ENCODE measurements at places on chromosomes 12 and 14.

GRCh38 chr14:105091054-105091516 is 25.9 kb upstream of the GPR132 start:
- no peak for DNase-seq

GRCh38 chr12:65490250-65490649 is 211.8 kb downstream of the MSRB3 start:
- DNase-seq: no peak

DNA sequence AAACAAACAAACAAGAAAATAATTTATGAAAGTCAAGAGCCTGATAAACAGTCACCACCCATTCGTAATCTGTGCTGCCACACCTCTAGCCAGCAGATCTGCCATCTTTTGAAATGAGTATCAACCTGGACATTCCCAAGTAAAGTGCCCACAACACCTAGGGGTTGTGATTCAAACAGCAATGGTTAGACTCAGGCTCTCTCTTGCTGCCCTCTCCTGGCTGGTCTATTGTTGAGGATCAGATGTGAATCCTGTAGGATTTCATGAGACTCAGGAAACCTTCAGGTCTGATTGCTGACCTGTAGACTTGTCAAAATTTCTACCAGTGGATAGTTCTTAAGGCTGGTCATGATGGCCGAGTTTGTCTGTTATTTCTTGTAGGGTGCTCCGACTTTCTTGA is 26.8 kb downstream of the DGLUCY start:
- DNase-seq: no peak

DNA sequence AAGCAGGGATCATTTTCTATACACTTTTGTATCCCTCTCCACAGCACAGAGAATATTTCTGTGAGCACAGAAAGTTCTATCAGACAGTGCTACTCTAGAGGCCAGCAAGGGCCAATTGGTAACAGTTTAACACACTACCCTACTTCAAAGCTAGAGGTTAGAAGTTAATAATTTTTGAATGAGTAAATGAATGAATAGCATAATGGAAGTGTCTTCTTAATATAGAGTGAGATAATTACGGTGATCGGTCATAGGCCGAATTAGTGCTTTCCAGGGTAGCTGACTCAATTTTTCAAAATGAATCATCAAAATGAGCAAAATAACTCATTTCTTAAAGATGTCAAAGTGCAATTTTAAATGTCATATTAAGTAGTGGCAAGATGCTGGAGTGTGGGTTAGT is 67.0 kb upstream of the CCDC198 start:
- no peak for DNase-seq

- no peak for DNase-seq
These were observed 286.3 kb upstream of the ATP2B1 start for GRCh38 chr12:89994911-89995310.

- no peak for DNase-seq
These were observed 79.1 kb upstream of the PTGDR start for GRCh38 chr14:52188381-52188780.

- DNase-seq: no peak
These were observed 9.4 kb downstream of the KRT80 start for GRCh38 chr12:52182384-52182783.

DNA sequence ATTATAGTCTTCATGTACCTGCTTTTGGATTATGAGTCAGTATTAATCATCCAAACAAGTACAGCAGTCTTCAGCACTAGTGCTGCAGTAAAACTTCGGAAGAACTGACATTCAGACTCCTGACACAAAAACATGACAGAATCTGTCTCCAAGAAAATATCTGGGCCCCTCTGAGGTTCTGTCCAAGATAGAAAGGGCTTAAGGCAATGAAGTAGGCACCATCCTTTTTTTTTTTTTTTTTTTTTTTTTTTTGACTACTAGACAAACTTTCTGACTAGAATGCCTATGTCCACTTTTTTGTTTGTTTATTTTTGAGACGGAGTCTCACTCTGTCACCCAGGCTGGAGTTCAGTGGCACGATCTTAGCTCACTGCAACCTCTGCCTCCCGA is 112.5 kb downstream of the MED13L start:
- DNase-seq: no peak

- no peak for DNase-seq
These were observed 42.1 kb upstream of the CNTN1 start for GRCh38 chr12:40650038-40650704.

- DNase-seq: no peak
These were observed 388.6 kb downstream of the RAD51B start for GRCh38 chr14:68208218-68208617.

DNA sequence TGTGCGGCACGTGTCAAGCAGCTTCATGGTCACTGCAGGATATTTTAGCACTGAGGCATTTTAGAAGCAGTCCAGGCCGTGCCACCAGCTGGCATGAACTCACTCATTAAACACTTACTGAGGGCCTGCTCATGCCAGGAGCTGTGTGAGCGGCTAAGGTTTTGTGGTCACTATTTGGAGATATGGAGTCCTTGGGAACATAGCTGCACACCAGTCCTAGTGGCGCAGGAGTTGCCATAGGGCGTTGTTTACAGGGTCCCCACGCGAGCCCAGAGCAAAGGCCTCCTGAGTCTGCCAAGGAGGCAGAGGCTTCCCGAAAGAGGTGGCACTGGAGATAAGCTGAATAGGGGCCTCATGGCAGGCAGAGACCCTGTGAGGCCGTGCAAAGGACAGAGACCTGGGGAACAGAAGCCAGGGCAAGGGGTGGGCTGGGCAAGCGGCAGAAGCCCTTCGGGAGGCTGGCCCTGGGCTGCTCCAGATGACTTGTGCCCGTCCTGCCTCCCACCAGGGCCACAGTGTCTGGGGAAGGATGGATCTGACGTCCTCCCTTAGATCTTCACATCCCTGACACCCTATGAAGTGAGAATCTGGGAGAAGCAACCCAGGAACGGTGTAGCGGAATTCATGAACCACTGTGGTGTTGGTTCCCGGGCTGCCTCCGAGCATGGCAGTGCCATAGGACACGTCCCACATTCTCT is 38.9 kb downstream of the SFSWAP start:
- no peak for DNase-seq

GRCh38 chr12:3453990-3454680 is 36.9 kb upstream of the PRMT8 start:
- no peak for DNase-seq

DNA sequence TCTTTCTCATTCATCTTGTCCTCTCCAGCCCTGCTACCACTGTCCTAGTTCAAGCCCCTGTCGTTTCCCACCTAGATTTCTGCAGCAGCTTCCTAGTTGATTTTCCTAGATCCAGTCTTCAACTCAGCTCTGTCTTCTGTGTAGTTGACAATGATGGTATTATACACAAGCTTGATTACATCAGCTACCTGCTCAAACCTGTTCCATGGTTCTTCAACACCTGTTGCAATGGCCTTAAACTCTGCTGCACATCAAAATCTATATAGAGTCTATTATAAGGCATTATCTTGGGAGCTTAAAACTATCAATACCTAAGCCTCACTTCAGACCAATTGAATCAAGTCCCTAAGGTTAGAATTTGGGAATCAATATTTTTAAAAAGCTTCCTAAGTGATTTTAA is 71.7 kb upstream of the PELI2 start:
- no peak for DNase-seq

DNA sequence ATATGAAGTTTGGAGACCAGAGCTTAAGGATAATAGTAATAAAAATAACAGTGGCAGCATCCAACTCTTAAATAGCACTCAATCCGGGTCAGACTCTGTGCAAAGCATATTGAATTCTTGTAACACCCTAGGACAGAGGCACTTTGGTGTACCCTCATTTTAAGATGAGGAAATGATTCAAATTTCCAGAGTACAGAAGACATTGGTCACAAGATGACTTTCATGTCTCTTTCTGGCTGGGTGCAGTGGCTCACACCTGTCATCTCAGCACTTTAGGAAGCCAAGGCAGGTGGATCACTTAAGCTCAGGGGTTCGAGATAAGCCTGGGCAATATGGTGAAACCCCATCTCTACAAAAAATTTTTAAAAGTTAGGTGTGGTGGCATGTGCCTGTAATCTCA is 235.8 kb downstream of the SLC15A4 start:
- no peak for DNase-seq

GRCh38 chr14:64806862-64807495 is 72.7 kb downstream of the SPTB start:
- DNase-seq: no peak

- no peak for DNase-seq
These were observed 29.0 kb downstream of the PEBP1 start for GRCh38 chr12:118164798-118165486.

DNA sequence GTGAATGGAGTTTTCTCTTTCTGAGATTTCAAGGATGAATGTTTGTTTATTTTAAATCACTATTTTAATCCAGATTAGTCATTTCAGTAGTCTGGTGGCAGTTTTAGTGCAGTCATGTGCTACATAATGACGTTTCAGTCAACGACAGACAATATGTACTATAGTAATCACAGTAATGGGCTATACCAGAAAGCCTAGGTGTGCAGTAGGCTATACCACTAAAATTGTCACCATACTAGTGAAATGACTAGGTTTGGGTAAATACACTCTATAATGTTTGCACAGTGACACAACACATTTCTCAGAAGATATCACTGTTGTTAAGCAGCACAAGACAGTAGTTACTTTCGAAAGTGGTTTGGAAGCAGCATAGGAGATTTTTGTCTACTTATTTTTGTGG is 203.1 kb downstream of the ETNK1 start:
- DNase-seq: no peak

GRCh38 chr14:75279763-75280290 is 1.2 kb downstream of the FOS start:
- DNase-seq: no peak

- peak; percentile 89 for DNase-seq
These were observed 38.2 kb downstream of the PLXNC1 start for GRCh38 chr12:94186278-94187241.

- no peak for DNase-seq
These were observed 55.0 kb downstream of the OSBPL8 start for GRCh38 chr12:76504606-76505005.

DNA sequence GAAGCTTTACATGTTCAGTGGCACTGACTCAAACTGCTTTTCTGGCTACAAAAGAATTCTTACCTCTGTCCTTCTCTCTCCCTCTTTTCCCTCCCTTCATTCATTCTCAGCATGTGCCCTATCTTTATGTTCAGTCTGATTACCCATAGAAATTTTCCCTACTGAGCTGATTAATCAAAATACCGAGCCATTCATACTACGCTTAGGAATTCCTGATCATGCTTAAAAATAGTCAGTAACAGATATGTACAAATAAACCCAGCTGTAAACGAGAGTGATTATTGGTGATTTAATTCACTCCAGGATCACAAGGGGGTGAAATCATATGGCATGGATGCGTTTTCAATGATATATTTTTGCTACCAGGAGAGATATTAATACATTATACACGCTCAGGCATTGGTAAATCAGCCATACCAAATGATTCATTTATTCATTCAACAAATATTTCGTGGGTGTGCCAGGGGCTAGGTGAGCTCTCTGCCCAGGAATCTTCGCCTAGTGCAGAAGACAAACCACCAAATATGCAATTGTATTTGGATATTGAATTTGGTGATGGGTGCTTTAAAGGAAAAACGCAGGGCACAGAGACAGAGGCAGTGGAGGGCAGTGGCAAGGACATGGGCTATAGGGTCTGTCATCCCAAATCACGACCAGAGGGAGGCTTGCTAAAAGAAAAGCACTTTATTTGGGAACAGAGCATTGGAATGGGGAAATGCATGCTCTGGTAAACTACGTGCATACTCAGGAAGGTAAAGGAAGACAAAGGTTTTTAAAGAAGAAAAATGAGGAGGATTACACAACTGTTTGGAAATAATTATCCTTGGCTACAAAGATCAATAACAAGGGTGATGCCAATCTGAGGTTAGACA is 13.9 kb upstream of the VRK1 start:
- no peak for DNase-seq

- DNase-seq: no peak
These were observed 41.9 kb upstream of the PLEKHG6 start for GRCh38 chr12:6268484-6269157.

GRCh38 chr12:22018860-22019259 is 27.2 kb upstream of the CMAS start:
- DNase-seq: no peak

- DNase-seq: no peak
These were observed 220.2 kb upstream of the CPNE8 start for GRCh38 chr12:39125566-39125965.

- no peak for DNase-seq
These were observed 101.9 kb downstream of the SETD3 start for GRCh38 chr14:99378782-99379214.

- no peak for DNase-seq
These were observed 246.1 kb downstream of the RBM19 start for GRCh38 chr12:113719911-113720591.

GRCh38 chr14:91872011-91872501 is 4.7 kb upstream of the TC2N start:
- no peak for DNase-seq

DNA sequence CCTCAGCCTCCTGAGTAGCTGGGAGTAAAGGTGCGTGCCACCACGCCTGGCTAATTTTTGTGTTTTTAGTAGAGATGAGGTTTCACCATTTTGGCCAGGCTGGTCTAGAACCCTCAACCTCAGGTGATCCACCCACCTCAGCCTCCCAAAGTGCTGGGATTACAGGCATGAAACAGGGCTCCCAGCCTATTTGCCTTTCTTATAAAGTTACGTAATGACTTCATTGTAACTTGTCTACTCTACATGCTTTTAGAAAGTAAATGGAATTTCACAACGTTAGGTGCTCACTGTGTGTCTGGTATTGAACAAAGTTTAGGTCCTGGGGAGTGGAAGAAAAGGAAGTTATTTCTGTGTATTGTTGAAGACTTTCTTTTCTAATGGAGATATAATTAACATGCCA is 12.5 kb downstream of the CFAP251 start:
- no peak for DNase-seq

DNA sequence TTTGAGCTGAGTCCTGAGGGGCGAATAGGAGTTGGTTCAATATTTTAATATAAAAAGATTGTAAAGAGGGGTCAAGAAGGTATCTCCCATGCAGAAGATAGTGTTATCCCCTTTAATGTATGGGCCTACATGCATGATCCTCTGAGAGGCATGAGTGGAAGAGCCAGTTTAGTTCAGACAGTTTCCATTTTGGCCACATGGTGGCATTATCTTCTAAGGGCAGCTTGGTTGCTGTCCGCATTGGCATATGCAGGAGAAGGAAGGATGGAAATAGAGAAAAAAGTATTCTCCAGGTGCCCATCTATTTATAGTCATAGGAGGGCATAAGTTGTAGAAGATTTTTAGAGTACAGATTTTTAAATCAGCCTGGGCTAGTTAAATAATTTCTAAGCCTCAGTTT is 5.4 kb downstream of the SAMD4A start:
- DNase-seq: no peak
